ENCODE measurements at places on chromosomes 12 and 14.

DNA sequence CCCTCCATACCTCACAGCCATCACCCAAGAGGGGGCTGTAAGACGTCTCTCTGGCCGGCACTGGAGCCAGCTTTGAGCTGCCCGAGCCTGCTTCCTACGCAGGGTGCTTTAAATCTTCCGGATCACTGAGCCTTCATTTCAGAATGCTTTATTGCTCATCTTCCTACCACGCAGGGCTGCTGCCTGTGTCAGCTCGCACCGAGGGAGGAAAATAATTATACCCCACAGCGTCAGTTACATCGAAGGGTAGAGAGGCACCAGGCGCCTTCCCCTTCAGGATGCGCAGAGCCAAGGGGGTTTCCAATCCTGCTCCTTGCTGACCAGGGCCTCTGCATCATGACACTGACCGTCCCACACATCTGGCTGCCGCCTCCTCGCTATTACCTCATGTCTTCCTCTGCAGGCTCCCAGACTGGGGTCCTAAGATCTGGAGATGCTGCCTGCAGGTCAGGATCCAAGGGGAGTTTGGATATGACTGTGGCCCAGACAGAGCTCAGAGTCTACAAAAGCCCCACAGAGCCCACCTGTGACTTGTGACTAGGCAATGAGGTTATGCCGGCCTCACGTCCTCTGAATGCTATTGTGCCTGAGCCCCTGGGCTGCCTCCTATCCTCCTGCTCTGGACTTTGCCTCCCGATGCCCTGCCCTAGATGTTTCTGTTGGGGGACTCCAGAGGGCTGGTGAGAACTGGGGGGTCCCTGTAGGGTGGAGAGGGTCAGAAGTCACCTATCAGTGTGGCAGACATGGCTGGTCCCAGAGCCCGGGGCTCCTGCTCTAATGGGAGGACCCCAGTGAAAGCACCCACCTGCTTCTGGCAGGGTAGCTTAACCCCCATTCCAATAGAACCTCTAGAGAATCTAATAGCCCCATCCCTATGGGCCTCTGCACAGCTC is 220.3 kb upstream of the RTL1 start:
- no peak for DNase-seq

DNA sequence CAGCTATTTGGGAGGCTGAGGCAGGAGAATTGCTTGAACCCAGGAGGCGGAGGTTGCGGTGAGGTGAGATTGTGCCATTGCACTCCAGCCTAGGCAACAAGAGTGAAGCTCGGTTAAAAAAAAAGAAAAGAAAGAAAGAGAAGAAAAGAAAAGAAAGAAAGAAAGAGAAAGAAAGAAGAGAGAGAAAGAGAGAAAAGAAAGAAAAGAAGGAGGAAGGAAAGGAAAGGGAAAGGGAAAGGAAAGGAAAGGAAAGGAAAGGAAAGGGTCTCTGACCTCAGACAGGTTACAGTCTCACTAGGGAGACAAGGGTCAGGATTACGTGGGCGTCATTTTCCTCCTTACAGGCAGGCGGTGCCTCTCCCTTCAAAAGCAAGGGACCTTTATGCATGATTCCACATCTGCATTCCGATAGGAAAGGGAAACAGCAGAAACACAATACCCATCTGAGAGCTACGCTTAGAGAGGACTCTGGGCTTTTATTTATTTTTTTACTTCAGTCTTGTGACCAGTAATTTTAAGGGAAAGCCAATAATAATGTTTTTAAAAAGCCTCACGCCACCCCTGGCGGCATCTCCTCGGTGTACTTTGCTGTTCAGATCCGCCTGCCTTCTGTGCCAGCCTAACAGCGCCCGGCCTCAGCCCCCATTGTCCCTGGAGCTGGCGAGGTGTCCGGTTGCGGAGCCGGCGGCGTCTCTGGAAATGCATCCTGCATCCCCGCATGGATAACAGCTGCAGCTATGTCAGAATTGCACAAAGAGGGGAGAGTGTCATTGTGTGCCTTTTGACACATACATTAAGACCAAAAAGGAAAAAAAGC is 945 bp upstream of the HIP1R start:
- no peak for DNase-seq

DNA sequence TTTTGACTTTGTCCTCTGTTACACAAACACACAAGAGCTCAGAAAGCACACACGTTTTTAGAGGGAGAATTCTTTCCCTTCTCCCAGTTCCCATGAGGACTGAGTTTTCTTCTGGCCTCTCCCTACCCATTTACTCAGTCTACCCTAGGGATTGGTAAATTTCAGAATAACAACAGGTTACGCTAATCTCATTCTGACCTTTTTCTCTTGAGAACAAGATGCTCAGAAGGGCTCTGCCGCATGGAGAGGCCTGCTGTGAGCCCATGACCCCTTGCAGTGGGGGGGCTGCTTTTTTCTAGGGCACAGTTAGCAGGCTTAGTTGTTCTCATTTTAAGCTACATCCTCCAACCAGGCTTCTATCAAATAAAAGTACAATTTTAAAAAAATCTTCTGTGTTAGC is 69.5 kb downstream of the GPR135 start:
- no peak for DNase-seq

DNA sequence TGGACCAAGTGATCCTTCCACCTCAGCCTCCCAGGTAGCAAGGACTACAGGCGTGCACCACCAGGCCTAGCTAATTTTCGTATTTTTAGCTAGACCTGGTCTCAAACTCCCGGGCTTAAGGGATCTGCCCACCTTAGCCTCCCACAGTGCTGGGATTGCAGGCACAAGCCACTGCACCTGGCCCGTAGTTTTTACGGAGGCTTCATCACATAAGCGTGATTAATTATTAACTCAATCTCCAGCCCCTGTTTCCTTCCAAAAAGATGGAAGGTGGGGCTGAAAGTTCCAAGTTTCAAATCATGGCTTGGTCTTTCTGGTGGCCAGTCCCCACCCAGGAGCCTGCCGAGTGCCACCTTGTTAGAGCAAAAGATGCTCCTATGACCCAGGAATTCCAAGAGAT is 22.5 kb upstream of the HIF1A start:
- DNase-seq, result no peak

DNA sequence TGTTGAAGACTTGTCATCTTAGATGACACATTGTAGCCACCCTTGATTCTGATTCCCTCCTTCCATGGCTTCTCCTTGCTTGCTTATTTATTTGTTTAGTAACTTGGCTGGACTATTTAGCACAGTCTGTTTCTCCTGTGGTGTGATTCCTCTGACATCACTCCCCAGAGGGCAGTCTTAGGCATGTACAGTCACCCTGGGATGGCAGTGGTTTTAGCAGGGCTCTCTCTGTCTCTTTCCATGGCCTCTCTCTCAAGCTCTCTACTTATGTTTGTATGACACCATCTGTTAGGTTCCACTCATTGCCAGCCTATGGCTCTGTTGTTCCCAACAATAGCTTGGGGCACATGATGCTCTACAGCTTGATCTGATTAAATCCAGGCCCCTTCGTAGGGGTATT is 158.3 kb downstream of the ADGRD1 start:
- no peak for DNase-seq

- DNase-seq, result no peak
These were observed 184.9 kb upstream of the MYL2 start for GRCh38 chr12:111105294-111105693.
